ENCODE measurements at places on chromosomes 5 and 9.
A peak's percentile ranks its signal among the peaks of the same experiment; 100 is the strongest.

- DNase-seq: peak; percentile 7
Observed at GRCh38 chr9:88536951-88537760, 2.2 kb downstream of the NXNL2 start.

- DNase-seq: no peak
Observed at GRCh38 chr5:58127255-58128220, 332.3 kb downstream of the PLK2 start.

- no peak for DNase-seq
Observed at GRCh38 chr9:77647267-77648233, 572 bp downstream of the GNA14 start.

GRCh38 chr9:108272349-108272899, 583.4 kb downstream of the ACTL7B start:
- no peak for DNase-seq

DNA sequence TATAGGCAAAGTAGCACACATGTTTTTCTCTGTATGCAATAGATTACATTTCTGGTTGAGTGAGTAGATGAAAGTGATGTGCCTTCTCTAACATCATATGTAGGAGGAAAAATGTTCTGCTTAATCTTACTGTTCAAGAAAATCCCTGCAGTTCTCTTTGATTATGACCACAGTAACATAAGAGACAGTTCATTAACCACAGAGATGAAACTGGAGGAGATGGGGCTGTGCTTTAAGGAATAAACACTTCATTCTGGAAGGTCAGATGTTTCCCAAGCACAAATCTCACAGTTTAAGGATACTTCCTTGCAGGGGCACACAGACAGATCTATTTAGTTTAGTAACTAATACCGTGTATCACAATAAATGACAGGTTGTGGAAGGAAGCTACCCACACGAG, 150.2 kb downstream of the SEMA5A start:
- DNase-seq: no peak

DNA sequence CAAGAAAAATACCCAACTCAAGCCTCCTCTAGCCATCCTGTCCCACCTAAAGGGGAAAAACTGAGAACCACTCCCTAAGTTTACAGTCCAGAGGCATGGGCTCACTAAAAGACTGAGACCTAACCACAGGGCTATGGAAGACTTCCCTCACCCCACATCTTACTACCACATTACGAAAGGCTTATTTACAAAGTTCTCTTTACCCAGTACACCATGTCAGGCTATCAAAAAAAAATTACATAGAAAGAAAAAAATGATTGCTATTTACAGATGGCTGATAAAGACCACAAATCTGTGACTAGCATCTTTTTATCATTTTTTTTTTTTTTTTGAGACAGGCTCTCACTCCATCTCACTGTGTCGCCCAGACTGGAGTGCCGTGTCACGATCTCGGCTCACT, 69.7 kb upstream of the TNPO1 start:
- DNase-seq: no peak

DNA sequence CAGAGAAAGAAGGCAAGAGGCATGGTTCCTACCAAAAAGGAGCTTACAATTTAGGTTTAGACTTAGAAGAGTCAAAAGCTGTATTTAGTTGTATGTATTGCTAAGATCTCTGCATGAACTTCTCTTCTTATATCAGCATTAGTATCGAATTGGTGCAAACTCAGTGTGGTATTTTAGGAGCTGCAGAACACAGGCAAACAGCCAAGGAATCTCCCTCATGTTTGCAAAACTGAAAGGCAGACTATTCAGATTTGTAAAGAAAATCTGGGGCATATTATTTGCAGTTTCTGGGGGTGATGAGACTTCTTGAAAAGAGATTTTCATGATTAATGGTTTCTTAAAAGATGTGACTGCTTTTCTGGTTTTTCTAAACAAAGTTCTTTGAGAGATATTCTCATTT, 252.7 kb downstream of the CEMIP2 start:
- no peak for DNase-seq
